Inflammatory macrophage treated with lipopolysaccharide for 4 hours (primary cell): ENCODE measurements at places on chromosomes 13 and 19.

DNA sequence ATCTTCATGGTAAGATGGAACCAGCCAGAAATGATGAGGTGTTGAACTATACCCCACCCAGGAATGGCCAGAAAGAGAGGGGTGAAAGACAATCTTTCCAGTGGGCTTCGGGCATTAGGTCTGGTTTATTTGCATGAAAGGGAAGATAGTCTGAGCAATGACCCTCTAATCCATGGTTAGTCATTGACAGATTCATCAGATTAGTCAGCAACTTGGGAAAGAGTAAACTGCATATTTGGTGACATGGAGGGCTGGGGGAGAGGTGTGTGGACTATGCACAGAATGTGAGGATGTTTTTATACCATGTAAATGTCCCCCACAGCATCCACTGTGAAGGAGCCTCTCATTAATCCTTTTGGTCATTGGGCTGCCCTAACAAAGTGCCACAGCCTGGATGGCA lies 30.1 kb upstream of the USP12 start:
- DNase-seq, result no peak

DNA sequence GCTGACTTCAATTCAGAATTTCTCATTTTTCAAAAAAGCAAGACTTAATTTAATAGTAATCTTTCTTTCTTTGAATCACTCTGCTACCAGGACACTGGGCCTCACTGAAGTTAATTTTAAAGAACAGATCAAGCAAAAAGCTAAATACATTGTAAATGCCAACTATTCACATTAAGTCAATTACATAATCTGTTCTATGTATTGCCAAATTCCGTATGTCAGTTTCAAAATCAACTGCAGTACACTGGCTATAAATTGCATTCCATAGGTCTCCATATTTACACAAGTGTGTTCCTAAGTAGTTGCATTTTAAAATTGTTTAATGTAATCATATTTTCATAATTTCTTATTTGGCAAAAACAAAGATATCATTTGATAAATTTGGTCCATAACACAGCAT lies 10.1 kb downstream of the FOXO1 start:
- peak; percentile 72 for DNase-seq

- DNase-seq, result no peak
Observed at GRCh38 chr13:53043398-53043797, 14.8 kb downstream of the OLFM4 start.

DNA sequence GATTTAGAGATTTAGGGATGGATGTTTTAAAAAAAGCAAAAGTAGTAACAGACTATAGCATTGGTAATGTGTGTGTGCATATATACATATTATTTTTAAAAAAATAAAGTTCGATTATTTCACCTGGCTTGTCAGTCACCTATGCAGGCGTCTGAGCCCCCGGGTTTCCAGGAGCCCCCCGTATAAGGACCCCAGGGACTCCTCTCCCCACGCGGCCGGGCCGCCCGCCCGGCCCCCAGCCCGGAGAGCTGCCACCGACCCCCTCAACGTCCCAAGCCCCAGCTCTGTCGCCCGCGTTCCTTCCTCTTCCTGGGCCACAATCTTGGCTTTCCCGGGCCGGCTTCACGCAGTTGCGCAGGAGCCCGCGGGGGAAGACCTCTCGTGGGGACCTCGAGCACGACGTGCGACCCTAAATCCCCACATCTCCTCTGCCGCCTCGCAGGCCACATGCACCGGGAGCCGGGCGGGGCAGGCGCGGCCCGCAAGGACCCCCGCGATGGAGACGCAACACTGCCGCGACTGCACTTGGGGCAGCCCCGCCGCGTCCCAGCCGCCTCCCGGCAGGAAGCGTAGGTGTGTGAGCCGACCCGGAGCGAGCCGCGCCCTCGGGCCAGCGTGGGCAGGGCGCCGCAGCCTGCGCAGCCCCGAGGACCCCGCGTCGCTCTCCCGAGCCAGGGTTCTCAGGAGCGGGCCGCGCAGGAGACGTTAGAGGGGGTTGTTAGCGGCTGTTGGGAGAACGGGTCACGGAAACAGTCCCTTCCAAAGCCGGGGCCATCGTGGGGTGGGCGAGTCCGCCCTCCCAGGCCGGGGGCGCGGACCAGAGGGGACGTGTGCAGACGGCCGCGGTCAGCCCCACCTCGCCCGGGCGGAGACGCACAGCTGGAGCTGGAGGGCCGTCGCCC lies 840 bp upstream of the CCNA1 start:
- DNase-seq, result peak; percentile 80

DNA sequence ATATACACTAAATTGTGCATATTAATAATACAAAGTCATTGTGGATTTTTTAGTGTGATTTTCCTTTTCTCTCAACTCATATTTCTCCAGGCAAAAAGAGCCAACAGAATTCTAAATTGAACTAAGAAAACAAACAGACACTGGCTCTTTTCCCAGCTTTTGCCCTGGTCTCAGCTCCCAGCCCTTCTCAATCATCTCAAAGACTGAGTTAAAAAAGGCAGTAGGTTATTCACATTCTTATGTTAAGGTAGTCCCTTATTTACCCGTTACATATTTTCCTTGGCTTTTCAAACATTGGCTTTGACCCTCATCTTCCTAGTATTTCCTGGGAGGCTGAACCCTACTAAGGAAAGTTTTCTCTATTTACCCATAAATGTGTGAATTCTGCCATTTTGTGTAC lies 753.6 kb downstream of the LIG4 start:
- DNase-seq, result no peak

GRCh38 chr19:45293682-45294081 lies 29.0 kb downstream of the CKM start:
- DNase-seq, result no peak

DNA sequence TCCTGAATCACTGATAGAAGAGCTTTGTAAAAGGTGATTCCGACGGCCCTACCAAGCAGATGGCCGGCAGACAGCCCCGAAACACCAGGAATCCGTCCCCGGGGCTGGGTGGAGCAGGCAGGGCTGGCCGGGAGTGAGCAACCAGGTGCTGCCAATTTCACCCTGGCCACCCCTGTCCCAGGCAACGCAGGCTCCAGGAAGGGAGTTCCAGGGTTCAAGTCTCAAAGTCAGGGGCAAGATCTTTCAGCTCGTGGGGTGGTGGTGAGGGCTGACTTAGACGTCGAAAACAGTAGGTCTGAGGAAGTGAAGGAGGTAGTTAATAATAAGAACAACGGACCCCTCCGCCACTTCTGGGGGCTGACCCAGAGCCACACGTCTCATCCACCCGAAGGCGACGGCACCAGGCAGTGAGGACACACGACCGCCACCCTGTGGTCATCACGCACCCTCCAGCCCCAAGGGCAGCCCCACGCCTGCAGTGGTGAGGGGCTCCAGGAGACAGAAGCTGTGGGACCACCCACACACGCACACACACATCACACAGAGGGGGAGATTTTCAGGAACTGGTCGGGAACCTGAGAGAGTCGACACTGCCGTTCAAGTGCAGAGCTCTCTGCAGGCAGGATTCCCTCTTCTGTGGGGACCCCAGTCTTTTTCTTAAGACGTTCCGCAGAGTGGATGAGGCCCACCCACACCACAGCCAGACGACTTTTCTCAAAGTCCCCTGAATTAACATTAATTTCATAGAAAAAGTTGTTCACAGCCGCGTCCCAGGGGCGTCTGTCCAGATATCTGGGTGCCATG lies 67.2 kb downstream of the SPACA7 start:
- DNase-seq, result no peak

GRCh38 chr19:2533686-2534422 lies 57.9 kb downstream of the GADD45B start:
- no peak for DNase-seq

DNA sequence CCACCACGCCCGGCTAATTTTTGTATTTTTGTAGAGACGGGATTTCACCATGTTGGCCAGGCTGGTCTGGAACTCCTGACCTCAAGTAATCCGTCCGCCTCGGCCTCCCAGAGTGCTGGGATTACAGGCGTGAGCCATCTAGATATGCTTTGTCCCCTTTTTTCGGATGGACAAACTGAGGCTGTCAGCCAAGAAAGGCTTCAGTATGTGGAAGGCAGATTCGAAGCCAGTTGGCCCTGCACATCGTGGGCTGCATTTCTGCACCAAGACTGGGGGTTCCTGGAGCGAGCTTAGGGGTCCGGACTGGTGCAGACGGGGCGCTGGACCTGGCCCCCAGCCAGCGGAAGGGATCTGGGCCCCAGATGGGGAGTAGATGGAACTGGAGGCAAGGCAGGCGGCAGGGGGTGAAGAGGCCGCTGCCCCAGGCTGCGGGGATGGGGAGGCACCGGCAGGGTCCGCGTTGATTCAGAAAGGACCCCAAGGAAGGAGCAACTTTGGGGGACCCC lies 9.7 kb upstream of the JUND start:
- DNase-seq, result no peak

DNA sequence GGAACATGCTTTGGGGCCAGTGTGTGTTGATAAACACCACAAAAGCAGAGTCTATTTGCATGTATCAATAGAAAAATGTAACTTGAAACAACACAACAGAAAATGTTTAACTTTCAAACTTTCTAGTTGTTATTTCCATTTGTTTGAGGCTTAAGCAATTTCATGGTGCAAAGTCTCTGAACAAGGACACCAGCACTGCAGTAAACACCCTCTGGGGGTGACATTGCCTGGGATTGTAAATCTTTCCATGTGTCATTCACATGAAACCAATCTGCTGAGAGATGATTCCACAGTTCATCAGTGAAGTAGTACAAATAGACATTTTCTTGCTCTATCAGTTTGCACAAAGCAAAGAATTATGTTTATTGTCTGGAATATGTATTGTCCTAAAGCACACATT lies 124.5 kb downstream of the ITGBL1 start:
- DNase-seq, result no peak

GRCh38 chr19:28601723-28602440 lies 611.1 kb downstream of the UQCRFS1 start:
- no peak for DNase-seq

DNA sequence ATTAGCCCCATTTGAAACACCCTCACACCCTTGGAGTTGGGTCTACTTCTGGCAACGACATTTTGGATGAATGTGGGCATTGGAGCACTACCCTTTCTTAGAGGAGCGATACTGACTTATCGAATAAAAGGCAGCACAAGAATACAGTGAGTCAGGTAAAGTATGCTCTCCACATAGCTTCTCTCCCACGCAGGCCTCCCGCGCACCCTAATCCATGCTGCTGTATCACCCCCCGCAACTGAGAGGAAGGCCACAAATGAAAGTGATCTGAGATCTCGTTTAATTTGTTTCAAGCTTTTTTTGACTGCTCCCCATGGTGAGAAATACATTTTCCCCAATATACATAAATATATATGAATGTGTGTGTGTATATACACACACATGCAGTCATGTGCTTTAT lies 25.4 kb upstream of the AKAP11 start:
- no peak for DNase-seq

DNA sequence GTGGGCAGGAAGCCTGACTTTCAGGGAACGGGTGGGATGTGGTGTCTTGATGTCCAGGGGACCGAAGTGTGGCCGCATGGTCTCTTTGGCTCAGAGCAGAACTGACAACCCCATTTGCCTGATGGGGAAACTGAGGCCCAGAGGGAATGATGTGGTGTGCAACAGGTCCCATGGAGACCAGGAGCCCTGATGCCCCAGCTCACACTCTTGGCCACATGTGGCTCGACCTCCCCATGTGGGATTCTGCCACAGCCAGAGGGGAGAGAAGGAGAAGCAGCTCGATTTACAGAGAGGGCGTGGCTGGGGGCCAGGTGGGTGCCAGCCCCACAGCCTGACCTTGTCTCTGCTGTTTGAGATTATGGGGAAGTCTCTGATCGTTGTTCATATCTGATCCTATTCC lies 128.1 kb downstream of the TEX29 start:
- DNase-seq, result no peak

- DNase-seq, result no peak
Observed at GRCh38 chr19:29429021-29429420, 96.8 kb upstream of the VSTM2B start.

GRCh38 chr19:18475004-18475453 lies 37.1 kb upstream of the ISYNA1 start:
- DNase-seq, result no peak

DNA sequence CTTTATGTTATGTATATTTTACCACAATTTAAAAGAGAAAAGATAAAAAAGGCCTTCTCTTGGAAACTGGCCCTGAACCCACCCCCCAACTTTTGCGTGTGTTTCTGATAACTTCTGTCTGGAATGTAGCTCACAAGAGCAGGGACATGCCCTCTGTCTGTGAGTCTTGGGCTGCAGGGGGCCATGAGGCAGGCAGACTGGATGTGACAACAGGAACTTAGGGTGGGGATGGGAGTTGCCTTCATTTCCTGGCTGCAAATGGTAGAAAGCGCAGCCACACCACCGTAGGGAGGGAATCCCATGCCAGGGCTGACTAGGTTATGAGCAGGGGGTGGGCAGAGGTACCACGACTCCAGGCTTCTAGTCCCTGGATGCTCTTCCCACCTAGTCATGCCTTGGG lies 21.9 kb downstream of the CILP2 start:
- DNase-seq, result no peak

GRCh38 chr13:94705081-94706030 lies 7.0 kb downstream of the SOX21 start:
- DNase-seq, result no peak

DNA sequence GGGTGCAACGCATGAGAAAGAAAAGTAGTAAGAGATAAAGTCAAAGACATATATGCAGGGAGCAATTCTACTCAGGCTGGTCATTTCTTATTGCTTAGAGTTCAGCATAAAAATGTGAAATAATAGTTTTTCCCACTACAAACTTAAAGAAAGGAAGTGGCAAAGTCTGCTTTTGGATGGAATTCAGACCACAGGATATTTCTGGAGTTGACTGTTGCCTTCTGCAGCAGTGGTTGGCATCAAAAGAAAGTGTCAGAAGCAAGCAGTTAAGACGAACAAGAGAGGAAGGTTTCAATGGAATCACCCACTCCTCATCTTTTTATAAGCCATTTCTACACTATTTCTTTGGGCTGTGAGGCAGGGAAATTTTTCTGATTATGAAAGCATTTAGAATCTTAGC lies 36.2 kb upstream of the TRPC4 start:
- no peak for DNase-seq
